IPS DF 6.9 (cell line): ENCODE measurements at places on chromosomes 2 and 18.

GRCh38 chr2:129237966-129238725 lies 741.3 kb upstream of the RAB6C start:
- DNase-seq: no peak

- DNase-seq: no peak
These were observed 203.3 kb upstream of the FBXO11 start for GRCh38 chr2:48109491-48110204.

DNA sequence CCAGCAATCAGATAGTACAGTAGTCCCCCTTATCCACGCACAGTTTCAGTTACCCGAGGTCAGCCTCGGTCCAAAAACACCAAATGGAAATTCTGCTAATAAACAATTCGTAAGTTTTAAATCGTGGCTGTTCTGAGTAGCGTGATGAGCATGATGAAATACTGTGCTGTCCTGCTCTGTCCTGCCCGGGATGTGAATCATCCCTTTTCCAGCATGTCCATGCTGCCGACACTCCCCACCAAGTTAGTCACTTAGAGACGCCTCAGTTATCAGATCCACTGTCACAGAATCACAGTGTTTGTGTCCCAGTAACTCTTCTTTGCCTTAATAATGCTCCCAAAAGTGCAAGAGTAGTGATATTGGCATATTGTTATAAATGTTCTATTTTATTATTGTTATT lies 62.1 kb downstream of the MEX3C start:
- no peak for DNase-seq

GRCh38 chr2:239331560-239331959 lies 69.3 kb downstream of the HDAC4 start:
- DNase-seq: no peak

DNA sequence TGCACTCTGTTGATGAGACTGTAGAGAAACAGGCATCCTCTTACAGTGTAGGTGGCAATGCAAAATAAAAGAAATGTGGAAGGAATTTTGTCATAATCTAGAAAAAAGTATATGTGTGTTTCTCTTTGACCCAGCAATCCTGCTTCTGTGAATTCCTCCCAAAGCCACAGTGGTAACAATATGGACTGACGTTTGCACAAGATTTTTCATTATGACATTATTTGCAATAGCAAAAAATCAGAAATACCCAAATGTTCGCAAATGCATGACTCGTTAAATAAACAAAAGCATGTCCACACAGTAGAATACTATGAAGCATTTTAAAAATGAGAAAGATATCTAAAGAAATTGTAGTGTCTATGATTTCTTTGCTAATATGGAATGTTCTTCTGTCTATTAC lies 255.2 kb upstream of the NRP2 start:
- no peak for DNase-seq

DNA sequence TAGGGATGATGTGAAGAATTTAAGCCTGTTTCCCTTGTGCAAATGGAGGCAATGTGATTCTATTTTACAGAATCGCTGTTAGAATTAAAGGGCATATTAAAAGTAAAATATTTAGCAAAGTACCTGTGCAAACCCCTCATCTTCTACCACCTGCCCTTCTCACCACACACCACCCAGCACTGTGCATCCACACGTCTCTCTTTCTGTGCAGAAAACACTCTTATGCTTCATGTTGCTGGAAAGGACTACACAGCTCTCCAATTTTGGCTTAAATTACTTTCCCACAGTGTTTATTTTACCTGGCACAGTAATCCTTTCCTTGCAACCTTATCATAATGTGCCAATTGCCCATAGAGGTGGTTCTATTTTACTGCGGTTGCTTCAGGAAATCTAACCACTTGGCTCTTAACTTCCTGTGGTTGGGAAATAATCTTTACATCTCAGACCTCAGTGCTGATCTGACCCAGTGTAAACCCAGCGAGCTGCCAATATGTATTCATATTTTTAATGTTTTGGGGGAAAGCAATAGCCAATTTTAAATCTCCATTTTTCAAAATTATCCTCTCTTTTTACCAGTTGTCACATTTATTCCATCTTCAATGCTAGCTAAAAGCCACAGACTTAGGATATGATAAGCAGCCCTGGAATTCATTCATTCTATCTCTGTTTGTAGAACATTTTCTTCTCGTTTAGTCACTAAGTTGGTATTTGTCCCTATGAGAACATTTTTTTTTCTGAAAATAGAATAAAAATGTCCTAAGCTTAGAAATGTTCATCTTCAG lies 250.9 kb downstream of the DSEL start:
- DNase-seq: no peak

- DNase-seq: no peak
These were observed 226.1 kb upstream of the CCDC68 start for GRCh38 chr18:55185391-55185790.

GRCh38 chr2:113877711-113878598 lies 11.9 kb upstream of the ACTR3 start:
- DNase-seq: no peak

DNA sequence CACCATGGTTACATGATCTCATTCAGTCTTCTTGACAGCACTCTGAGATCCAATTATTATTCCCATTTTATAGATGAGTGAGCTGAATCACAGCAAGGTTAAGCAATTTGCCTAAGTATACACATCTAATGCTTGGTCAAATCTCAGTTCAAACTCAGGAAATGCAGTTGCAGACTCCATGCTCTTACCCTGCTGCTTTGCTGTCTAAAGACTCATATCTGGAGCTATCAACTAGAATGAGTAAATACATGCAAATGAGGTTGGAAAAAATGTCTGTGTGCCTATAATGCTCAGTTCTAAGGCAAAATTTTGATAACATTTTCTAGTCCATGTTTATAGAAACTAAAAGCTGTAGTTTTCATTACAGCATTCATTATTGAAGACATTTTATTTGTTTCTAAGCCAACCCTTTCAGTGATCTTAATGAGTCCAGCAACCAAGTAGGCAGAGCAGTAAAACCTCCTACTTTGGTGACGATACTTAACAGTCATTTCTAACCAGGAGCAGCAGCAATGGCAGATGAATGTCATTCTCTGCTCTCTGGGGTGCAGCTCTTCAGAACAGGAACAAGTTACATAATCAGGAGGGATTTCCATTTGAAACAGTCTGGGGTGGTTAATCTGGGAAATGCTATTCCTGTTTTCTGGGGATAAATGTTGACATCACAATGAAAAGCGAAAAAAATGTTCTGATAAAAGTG lies 396.8 kb upstream of the UBE2E3 start:
- no peak for DNase-seq

- no peak for DNase-seq
These were observed 207.4 kb downstream of the NCKAP5 start for GRCh38 chr2:133360882-133361281.
